B cell (primary cell): ENCODE measurements at places on chromosomes 5 and 9. TPM values are rescaled to one million over a fixed set of nuclear protein-coding genes. Genes with fewer than 3 reads are reported as not detected.

The PCSK5 gene
- 0.10 TPM in 1 of 2 replicates, not detected in the other for total RNA-seq

The SAPCD2 gene
- 0.39 and 0.73 TPM in 2 replicates for total RNA-seq

The GHR gene
- total RNA-seq: not detected in 2 replicates

DNA sequence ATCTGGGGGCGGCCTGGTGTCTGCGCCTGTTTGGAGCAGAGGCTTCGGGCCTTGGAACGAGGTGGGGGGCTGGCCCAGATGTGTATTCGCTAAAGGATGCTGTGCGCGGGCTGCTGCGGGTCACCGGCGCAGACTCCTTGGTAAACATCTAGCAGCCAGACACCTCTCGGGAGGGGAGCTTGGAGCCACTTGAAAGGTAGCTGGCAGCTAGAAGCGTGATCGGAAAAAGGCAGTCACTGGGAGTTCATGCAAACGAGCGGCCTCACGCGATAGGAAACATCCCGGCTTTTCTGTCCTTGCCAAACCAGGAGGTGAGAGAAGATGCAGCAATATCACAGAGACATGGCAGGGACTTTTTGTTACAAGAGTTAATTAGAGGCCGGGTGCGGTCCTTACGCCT is 8.1 kb downstream of the LAMC3 start:
- no peak for DNase-seq

DNA sequence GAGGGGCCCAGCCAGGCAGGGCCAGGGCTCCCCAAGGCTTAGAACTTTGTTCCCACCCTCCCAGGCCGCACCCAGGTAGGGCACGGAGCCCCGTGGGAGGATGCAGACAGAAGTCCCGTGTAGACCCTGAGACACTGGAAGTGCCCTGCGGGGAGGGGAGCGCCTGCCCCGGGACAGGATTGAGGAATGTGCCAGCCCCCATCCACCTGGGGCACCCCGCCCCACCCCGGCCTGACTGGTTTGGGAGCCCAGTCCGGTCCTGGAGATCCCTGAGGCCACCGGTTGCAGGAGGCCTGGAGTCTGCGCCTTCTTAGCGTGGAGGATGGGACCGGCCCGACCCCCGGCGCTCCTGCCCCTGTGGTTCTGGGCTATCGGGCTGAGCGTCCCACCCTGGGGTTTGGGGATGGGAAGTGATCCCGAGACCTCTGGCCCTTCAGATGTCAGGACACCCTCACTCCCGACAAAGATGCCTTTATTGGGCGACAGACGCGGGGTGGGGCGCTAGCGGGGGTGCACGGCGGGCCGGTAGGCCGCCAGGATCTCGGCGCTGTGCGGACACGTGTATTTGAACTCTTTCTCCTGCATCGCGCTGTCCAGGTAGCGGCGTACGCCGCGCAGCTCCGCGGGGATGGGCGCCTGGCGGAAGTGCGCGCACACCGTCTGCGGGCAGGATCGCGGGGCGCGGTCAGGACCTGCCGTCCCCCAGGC is 2.0 kb downstream of the CLIC3 start:
- no peak for DNase-seq
